ENCODE measurements at places on chromosomes 1 and 21.

DNA sequence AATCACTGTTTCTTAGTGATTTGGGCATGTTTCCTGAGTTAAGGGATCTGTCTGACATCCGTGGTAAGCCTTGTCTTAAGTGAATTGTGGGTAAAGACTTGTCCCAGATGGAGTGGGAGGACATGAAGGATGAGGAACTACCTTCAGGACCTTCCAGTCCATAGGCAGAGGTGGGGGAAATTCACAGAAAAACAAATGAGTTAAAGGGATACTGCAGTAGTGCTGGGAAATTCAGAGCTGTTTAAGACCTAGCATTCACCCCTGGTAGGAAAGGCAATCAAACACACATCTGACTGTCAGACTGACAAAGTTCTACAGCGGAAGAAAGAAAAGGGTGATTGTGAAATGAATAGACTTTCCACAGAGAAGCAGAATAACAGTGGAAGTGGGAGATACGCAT is 3.0 kb downstream of the GNAT2 start:
- DNase-seq, result no peak

GRCh38 chr21:21907271-21907670 is 909.1 kb downstream of the NCAM2 start:
- DNase-seq, result no peak

- no peak for DNase-seq
These were observed 1479.6 kb downstream of the MRPL39 start for GRCh38 chr21:24127651-24128050.

DNA sequence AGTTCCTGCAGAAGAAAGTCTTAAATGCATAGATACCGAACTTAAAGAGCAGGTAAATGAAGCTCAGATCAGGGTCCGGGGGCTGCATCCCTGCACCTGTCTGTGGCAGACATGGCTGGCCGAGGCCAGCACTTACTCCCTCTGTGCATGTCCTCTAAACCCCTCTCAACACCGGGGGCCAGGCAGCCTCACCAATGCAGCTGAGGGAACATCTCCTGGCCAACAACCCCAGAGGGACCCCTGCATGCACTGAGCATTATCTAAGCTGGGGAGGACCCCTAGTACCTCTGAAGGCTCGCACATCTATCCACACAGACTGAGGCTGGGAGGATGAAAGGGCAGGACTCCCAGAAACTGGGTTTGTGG is 18.4 kb downstream of the TTC34 start:
- DNase-seq, result no peak

DNA sequence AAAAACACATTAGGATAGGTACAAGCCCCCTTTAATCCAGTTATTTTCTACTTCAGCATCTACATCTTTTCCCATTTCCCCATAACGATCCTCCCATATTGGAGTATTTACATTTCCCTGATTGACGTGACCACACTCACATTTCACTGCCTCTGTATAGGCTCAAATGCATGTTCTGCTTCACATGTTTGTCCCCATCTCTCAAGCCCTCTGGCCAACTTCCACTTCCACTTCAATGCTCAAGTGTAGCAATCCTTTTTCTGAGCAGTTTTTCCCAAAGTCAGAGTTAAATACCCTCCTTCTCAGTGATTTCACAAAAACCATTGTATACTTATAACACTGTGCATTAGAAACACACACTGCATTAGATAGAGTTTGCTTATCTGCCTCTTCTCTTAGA is 61.8 kb upstream of the TTLL7 start:
- no peak for DNase-seq
